ENCODE measurements at places on chromosomes 4 and X.

- DNase-seq: no peak
Observed at GRCh38 chr4:54961357-54961975, 163.9 kb downstream of the KDR start.

DNA sequence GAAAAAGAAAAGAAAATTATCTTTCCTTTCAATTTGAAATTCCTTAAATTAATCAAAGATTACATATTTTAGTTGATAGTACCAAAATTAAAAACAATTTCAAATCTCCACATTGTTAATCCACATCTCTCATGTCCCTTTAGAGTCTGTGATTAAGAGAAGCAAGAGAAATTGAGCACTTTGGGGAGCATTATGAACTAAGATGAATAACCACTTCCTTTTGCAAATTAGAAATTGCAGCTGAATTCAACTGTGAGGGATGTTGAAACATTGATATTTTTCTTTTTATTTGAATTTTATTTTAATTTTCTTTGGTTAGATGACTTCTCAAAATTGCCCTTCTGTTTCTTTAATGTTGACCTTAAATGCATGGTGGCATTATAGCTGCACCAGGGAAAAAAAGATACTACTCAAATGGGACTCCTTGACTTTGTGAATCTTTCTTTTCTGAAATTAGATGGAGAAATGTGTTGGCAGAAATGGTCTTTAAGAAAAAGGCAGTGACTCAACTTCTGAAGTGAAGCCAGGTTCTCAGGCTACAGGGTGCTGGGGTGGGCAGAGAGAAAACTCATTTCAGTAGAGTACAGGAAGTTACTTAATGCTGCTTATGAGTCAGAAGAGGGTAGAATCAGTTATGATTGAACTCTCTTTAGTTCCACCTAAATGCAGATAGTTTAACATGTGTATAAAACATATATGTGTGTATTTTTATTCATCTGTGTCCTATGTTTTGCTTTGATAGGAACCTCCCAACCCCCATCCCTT lies 92.0 kb upstream of the TNIP3 start:
- peak; percentile 71 for DNase-seq

DNA sequence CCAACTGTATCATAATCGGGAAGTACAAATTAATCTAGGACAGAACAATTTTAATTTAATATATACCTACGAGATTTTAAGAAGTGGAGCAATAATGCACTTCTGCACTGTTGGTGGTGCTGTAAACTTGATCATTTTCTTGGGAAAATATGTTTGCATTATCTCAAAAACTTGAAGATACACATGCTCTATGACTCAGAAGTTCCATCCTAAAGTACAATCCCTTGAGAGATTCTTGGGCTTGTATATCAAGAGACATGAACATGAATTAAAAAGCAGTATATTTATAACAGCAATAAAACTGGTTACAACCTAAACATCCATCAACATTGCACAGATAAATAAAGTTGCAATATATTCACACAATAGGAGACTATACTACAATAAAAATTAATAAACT lies 168.8 kb downstream of the CLCN4 start:
- no peak for DNase-seq

GRCh38 chr4:80610845-80611677 lies 275.5 kb downstream of the CFAP299 start:
- peak; percentile 39 for DNase-seq

- peak; percentile 30 for DNase-seq
Observed at GRCh38 chrX:119880552-119881437, 9.2 kb downstream of the NDUFA1 start.

GRCh38 chr4:52658641-52659000 lies 480 bp downstream of the USP46 start:
- DNase-seq: peak; percentile 2

All from Daoy (cell line).